Posterior cingulate gyrus (tissue), 11 donors: ENCODE measurements at places on chromosomes 6 and 20.

- DNase-seq: no peak
Observed at GRCh38 chr6:91704531-91704930, 1117.7 kb upstream of the MAP3K7 start.

DNA sequence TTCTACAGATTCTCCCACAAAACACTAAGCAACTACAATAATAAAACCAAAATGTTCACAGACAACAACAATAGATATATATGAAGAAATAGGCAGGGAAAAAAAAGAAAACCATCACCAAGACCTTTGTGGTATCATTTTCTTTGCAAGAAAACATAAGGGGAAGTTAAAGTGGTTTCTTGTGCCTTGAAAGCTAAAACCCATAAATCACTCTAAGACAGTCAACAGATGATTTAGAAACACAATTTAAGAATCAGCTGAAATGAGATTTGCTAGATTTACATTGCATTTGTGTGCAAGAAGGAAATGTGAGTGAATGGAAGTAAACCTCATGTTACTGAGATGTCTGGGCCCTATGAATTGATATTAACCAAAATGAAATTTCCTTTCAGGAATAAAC is 1265.4 kb upstream of the GJE1 start:
- no peak for DNase-seq

DNA sequence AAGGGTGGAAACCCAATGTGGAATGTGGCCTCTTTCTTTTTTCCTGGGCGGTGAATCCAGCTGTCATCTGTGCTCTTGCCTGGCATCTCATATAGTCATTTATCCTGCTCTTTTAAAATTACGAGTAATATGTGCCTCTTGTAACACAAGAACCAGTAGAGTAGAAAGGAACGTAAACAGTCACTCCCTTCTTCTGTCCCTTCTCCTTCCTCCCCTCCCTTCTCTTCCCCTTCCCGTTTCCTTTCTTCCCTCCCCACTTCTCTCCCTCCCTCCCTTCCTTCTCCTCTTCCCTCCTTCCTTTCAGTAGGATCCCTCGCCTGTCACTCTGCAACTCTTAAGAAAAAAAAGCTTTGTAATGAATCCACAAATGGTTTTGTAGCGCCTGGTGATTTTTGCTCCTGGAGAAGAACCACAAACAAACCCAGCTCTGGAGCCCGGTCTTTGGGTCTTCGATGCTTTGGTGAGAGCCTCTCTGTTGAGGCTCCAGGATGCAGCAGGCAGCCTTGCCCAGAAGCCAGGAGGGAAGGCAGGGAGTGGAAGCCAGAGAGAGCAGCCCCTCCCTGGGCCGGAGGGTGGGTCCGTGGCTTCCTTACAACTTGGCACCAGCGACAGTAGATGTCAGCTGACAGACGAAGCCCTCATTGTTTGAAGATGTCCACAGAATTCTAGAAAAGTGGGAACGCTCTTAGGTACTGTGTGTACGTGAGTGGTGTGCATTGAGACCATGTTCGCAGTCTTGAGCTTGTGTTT is 15.0 kb downstream of the DUSP22 start:
- DNase-seq: no peak

DNA sequence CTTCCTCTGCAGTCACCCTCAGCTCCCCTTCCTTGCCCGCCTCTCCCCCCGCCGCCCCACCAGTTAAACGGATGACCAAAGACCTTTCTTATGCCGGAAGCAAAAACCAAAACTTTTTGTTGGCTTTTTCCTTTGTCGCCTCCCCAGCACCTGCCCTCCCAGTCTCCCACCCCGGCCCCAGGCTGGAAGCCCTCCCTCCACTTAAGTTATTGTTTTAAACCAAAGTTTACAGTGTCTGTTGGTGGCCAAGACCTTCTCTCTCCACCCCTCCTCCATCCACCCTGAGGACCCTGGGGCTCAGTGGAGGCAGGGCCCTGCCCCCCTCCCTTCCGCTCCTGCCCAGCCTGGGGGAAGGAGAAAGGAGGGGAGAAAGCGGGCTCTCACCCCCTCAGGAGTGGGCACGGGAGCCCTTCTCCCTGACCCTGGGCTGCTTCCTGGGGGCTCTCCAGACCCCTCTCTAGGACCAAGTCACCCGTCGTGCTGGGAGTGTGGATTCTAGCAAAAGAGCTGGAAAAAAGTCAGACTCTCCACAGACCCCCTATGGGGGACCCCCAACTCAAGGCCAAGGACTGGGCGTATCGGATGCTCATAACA is 38.3 kb upstream of the MDFI start:
- DNase-seq: no peak

DNA sequence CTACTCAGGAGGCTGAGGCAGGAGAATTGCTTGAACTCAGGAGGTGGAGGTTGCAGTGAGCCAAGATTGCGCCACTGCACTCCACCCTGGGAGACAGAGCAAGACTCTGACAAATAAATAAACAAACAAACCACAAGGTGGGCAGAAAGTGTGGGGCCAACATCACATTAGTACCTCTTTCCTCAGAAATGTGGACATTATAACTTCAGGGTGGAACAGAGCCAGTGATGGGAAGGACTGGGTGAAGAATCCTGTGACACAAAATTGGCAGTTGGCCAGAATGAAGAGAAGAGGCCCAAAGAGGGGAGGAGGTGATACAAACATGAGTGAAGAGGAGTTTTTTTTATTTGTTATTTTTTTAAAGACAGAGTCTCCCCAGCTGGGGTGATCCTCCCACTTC is 50.6 kb downstream of the NUP153 start:
- DNase-seq: no peak
